NCI-H774 (cell line): ENCODE measurements at places on chromosomes 1 and 21.

DNA sequence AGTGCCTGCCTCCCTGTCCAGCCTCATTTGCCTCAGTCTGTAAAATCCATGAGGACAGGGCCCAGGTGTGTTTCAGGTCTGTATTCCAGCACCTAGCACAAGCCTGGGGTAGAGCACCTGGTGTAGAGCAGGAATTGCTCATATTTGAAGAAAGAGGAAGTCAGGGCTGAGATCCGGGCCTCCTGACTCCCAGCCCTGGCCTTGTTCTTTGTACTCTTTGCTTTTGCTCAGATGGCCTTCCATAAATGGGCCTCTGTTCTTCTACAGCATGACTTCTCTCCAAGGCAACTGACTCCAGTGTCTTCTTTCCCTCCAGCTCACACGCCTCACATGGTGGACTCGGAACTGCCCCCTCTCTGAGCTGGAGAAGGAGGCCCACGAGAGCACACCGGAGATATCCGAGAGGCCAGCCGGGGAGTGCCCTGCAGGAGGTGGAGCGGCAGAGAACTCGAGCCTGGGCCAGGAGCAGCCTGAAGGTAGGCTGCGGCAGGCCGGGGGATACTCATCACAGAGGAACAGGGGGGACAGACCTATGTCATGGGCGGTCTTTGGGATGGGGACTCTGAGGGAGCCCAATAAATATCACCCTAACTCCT is 19.7 kb downstream of the SLC5A9 start:
- DNase-seq, result no peak

DNA sequence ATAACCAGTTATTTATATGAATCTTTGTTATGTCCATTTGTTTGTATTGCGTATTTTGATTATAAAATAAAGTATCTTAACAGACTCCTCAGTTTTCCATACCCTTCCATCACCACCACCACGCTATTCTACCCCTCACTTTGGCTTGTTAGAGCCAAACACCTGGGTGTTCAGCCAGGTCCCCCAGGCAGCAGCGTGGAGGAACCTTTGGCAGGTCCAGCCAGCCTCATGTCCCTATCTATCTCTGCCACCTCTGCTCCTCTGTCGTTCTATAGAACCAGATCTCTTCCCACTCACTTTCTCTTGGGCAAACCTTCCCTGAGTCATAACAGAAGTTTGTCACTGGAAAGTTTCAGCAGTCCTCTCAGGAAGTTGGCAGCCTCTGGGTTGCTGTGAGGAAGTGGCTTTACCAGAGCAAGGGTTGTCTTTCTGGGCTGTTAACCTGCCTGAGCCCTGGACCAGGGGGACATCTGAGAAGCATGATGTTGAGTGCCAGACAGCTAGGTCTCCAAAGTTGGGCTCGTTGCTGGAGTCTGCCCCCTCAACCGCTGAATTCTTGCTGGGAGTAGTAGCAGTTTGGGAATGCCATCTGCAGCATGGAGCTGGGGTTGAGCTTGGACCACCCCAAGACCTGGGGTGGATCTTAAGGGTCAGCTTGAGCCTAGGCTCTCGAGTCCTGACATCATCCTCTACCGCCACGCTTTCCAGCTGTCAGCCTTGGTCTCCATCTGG is 996 bp upstream of the SH3BGRL3 start:
- no peak for DNase-seq

DNA sequence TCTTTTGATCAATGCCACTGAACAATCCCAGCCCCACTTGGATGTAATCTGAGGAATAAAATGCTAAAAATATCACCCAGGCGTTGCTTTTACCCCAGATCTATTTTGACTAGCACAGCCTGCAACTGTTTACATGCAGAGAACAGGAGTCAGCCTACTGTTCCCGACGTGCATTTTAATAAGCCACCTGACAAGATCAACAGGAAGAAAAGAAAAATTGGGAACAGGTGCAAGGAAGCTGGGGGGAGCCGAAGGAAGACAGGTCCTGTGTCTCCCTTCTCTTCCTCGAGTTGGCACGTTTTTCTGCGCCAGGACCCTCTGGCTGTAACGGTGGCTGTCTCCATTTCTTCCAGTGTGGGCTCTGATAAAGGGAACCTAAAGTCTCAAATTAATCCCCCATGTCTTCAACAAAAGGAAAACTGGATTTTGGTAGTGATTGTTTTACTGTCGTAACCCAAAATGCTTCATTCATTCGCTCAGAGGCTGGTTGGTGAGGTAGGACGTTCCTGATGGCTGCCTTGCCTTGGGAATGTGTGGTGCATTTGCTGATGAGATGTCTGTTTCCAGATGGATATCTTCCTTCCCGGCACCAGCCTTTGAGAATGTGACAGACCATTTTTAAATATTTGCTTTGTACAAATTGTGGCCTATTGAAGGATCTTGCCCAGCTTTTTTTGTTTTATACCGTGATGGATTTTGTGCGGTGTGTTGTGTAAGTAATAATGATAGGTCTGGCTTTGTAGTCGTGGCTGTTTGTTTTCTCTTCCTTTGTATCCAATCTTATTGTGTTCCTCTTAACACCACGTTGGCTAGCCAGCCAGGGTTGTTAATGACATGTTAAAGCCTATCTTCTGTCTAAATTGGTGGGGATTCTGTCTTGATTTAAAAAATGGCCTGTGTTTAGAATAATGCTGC is 117.5 kb downstream of the C1orf21 start:
- DNase-seq, result peak; percentile 53

DNA sequence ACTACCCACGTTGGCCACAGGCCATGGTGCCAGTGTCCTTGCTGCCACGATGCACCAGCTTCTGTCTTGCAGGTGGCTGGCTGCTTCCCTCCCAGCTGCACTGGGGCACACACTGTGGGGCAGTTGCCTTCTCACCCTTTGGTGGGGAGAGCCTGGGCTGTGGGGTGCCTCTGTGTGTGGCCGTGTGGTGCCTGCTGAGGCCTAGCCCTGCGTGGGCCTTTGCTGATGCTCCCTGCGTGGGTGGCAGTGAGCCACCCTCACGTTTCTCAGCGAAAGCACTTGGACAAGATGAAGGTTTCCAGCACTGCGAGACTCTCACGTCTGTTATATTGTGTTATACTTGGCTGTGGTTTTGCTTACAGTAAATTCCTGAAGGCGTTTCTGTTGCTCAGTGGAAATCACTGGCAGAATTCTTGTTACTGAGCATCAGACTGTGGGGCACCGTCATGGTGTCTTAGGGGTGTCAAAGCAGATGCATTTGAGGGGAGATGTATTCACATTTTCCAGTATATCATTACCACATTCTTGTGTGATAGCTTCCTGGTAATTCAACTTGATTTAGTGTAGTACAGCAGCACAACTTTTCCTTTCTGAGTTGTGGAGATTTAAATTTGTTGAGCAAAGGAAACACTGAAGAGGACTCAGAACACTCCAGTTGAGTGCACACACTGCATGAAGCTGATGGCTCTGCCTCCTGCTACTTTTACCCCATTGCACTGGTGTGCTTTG is 124.7 kb downstream of the PCBP3 start:
- no peak for DNase-seq

- no peak for DNase-seq
These were observed 64.6 kb downstream of the NMNAT2 start for GRCh38 chr1:183353597-183353996.

DNA sequence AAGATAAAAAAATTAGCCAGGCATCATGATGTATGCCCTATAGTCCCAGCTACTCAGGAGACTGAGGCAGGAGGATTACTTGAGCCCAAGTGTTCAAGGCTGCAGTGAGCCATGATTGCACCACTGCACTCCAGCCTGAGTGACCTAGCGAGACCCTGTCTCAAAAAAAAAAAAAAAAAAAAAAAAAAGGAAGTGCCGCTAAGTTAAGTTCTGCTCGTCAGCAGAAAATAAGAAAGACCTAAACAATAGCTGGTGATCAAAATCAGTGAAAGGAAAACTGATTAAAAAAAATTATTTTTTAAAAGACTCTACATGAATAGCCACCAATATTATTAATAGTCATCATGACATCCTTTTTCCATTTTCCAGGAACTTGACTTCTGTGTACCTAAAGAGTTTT is 44.2 kb upstream of the MTR start:
- DNase-seq, result no peak

- no peak for DNase-seq
These were observed 31.1 kb downstream of the CASZ1 start for GRCh38 chr1:10765304-10765703.

GRCh38 chr1:200890818-200891773 is 3.6 kb upstream of the INAVA start:
- no peak for DNase-seq

GRCh38 chr1:46136711-46137110 is 4.3 kb upstream of the PIK3R3 start:
- peak; percentile 18 for DNase-seq

GRCh38 chr1:184943998-184944397 is 30.3 kb downstream of the NIBAN1 start:
- DNase-seq, result no peak

GRCh38 chr1:6185635-6186382 is 5.7 kb upstream of the CHD5 start:
- no peak for DNase-seq

DNA sequence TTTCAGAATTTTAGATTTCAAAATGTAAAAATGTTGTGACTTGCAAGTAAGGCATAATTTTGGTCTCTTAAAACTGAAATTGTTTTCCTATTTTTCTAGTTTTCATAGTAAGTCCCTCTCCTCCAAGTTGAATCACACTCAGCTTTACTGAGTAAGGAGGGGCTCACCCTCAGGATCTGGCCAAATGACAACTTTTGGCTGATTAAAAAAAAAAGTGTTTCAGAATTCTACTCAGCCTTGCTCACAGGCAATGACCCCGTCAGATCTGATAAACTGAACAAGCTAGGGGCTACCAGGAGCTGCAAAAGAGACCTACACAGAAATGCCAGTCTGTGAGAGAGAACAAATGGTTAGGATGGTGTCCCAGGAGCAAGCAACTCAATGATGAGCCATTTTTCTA is 159.8 kb downstream of the PBX1 start:
- no peak for DNase-seq

DNA sequence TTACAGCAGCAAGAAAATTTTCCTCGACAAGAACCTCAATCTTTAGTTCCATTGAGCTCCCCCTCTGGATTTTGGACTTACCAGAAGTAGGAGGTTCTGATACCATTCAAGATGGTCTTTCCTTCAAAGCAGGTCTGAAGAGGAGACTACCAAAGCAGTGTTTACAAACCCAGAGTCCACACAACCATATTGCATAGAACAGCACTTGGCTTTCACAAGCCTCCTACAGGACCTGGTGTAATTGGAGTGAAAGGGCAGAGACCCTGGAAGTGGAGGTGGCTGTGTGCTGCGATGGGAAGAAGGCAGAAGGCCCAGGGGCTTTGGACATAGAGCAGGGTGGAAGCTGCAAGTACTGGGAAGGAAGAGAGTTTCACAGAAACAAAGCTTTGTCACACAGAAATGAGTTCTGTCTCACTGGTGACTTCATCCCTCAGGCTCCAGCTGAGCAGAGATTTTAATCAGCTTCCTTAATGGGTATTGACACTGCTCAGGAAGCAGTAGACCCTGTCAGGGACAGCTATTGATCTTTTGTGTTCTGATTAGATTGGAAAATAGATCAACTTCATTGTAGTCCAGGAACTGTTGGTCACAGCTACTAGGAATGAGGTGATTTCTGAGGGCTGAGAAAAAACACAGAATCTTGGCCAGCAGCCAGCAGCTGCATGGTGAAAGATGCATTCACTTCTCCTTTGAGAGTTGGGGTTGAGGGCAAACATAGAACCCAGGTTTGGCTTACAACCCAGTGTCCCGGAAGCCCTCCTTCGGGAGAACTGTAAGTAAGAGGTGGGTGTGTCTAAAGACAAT is 124.0 kb downstream of the SYT2 start:
- DNase-seq, result no peak

- no peak for DNase-seq
These were observed 3.9 kb downstream of the TTLL10 start for GRCh38 chr1:1177452-1178206.

DNA sequence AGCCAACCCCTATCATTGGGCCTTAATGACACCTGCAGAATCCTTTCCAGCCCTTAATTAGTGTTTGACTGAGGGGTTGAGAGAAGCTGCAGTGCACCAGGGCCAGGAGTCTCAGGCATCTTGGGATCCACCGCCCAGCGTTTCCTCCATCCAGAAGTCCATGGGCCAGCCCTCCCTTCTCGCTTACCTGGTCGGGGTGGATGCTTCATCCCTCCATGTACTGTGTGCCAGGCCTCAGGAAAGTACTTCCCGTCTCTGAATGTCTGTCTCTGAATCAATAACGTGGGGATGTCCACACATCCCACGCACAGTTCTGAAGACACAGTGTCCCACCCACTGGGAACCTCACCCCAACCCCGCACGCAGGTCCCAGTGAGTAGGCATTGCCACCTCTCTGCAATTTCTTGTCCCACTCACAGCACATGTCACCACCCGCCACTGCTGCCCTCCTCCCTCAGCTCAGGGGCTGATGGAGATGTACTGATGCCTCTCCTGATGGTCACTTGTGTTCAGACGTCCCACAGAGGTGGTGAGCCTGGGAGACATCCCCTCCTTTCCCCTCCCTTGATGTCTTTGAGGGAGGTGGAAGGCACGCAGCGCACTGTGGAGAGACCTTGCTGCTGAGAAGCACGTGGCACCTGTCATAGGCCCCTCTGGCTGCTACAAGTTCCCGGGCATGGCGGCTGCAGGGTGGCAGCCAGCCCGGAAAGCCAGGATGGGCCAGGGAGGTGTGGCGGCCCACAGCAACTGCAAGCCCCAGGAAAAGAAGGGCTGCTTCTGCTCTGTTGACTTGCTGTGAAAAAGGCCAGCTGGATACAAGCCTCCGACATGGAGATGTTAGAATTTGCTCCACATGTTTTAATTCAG is 29.4 kb upstream of the PRSS38 start:
- no peak for DNase-seq

GRCh38 chr1:221778535-221779142 is 36.8 kb upstream of the DUSP10 start:
- DNase-seq, result no peak

DNA sequence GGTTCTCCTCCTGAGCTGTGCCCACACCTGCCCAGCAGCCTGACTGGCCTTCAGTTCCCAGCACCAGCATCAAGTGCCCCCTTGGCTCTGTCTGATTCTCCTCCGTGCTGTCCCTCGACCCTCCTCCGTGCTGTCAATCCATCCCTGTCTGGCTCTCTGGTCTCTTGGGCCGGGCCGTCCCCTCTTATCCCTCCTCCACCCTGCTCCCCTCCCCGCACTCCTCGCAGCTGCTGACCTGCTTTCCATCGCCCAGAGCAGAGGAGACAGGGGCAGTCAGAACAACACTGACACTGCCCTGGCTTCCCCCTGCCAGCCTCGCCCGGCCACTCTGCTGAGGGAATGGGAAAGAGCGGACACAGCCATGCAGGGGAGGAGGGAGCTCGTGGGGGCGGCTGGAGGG is 267.4 kb downstream of the CAMTA1 start:
- no peak for DNase-seq

DNA sequence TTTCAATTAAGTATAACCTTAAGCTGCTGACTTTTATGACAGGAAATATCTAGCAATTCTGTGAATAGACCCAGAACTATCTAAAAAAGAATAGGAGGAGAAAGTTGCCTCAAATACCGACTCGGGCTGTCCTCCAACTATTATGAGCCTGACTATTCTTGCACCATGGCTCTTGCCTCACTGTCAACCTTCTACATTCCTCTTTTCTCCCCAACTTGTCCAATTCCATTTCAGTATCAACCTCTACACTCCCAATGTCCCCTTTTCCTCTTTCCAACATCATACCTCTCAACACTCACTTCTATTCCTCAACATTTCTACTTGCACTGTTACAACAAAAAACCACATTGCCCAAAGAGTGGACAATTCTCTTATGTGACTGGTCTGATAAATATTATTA is 2.3 kb downstream of the ZZZ3 start:
- DNase-seq, result no peak

GRCh38 chr1:8214501-8215173 is 103.3 kb upstream of the SLC45A1 start:
- no peak for DNase-seq

- DNase-seq, result no peak
These were observed 612 bp downstream of the PSMA5 start for GRCh38 chr1:109425391-109426280.
